ENCODE measurements at places on chromosomes 3 and 15. TPM values are rescaled to one million over a fixed set of nuclear protein-coding genes. Genes with fewer than 3 reads are reported as not detected.

- no peak for DNase-seq
These were observed 662.3 kb downstream of the MAGI1 start for GRCh38 chr3:65376426-65376825.

DNA sequence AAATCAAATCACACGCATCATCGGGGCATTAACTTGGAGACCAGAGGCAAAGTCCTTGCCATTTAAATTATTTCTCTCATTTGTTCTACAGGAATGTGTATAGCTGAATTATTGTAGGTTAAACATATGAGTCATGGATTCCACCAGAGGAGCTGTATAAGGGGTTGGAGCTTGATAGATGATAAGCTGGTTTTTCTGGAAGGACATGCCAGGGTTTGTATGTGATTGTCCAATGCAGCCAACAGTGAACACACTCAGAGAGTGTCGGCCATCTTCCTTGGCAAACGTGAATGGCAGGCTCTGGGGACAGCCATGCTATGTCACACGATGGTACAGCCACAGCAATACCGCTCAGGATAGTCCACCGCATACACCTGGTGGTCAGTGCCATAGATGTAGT, 25.1 kb downstream of the SSUH2 start:
- DNase-seq = no peak

GRCh38 chr3:73784686-73785392, 160.1 kb upstream of the PDZRN3 start:
- no peak for DNase-seq

GRCh38 chr3:152606146-152606545, 228.8 kb upstream of the P2RY1 start:
- DNase-seq = no peak

THPO gene
- total RNA-seq = 0.14 TPM
